Activated T-helper 1 cell treated with anti-CD3 and anti-CD28 coated beads, Interleukin-12 subunit alpha, Interleukin-12 subunit beta, Interleukin-2, Interleukin-4 antibody, amounts not matched to agents 30 ng/mL and 10 ng/mL and 1 ng/mL, durations not matched to agents 14 hours and 24 hours and 36 hours (primary cell): ENCODE measurements at places on chromosomes 7 and 10. TPM values are rescaled to one million over a fixed set of nuclear protein-coding genes. Genes with fewer than 3 reads are reported as not detected.

Gene FKBP6
- not detected in 2 replicates for total RNA-seq

Gene SPDYE2
- total RNA-seq = not detected in 2 replicates

Gene BLNK
- total RNA-seq = not detected in 2 replicates

Gene VGF
- total RNA-seq = 0.10 and 0.21 TPM in 2 replicates

Gene NODAL
- not detected in 2 replicates for total RNA-seq

Gene TET1
- total RNA-seq = 0.71 and 0.73 TPM in 2 replicates

Gene CYP17A1
- total RNA-seq = not detected in 2 replicates

Gene TUBAL3
- not detected in 2 replicates for total RNA-seq

Gene NYAP1
- 0.23 and 0.37 TPM in 2 replicates for total RNA-seq

Gene KNDC1
- 0.22 and 0.54 TPM in 2 replicates for total RNA-seq
